ENCODE measurements at places on chromosomes 12 and 14. TPM values are rescaled to one million over a fixed set of nuclear protein-coding genes. Genes with fewer than 3 reads are reported as not detected.

- DNase-seq = peak; percentile 37
Observed at GRCh38 chr12:102197789-102198188, at the start of gene PMCH. Gene PMCH (minus strand): TSS chr12:102197833. CDS start chr12:102197770, 63 bp downstream.

DNA sequence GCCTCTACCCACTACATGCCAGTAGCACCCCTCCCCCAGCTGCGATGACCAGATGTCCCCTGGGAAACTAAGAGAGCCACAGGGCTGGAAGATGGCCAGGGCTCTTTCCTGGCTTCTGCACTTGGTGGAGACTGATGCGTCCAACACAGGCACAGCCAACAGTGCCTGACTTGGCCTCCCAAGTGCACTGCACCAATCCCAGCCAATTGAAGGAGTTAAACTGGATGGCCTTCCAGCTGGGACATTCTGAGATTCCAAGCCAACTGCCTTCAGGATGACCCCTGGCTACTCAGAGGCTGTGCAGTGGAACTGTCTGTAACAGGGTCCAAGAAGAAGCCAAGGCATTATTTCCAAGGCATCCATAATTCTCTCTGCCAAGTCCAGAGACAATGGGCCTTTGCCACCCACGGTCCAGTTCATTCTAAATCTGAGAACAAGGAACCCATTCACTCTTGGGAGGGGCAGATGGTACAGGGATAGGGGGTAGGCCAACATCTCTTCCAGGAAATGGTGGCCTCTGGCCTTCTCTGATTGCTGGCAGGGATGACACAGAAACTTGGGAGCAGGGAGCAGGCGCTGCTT, 35.2 kb downstream of the PRIMA1 start:
- no peak for DNase-seq

- DNase-seq = no peak
Observed at GRCh38 chr14:97524589-97525319, 727.6 kb downstream of the VRK1 start.

DNA sequence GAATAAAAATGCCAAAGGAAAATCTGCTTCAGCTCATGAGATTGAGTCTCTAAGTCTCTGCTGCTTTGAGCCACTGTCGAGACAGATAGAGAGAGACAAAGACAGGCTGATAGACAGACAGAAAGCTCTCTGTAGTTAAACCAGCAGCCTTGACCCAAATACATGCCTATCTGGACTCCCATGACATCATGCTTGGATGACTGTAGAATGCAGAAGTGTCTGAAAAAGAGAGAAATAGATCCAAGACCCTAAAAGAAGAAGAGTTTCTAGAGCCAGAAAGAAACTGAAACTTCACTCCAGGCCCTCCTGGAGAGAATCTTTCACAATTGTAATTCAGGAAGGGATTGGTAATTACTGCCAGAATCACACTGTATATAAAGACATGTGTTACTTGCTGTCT, 122.6 kb upstream of the PLXNC1 start:
- no peak for DNase-seq

- DNase-seq = no peak
Observed at GRCh38 chr12:94622475-94622874, 27.9 kb downstream of the TMCC3 start.

DNA sequence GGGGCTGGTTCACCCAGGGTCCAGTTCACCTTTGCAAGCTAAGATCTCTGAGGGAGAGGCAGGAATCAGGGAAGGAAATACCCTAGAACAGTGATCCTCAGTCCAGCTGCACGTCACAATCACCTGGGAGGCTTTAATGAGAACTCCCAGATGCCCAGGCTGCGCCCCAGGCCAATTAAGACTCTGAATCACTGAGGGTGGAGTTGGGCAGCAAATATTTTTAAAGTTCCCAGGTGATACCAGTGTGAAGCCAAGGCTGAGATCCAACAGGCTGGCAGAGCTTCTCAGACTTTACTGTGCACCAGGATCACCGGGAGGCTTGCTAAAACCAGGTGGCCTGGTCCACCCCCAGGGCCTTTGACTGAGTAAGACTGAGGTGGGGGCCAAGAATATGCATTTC, 23.8 kb downstream of the MYL2 start:
- no peak for DNase-seq

GRCh38 chr14:98955741-98956070, 316.3 kb downstream of the BCL11B start:
- DNase-seq = no peak

- DNase-seq = no peak
Observed at GRCh38 chr12:81610955-81611889, 147.9 kb downstream of the PPFIA2 start.

DNA sequence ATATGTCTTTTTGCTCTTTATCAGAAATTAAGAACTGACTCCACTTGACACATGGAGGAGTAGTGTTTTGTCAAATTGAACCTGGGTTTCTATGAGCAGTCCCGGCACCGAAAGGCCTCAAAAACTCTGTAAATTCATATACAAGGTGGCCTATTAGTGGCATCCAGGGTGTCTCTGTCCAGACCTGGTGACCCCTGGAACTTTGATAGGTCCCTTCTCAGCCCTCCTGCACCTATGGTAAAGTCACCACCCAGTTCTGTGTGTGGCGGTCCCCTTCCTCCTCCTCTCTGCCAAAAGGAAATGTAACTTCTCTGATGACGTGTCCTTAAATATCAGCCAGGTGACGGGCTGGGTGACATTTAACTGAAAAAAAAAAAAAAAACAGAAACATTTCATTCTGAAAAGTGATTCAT, 204.0 kb upstream of the FOXN3 start:
- DNase-seq = no peak

DNA sequence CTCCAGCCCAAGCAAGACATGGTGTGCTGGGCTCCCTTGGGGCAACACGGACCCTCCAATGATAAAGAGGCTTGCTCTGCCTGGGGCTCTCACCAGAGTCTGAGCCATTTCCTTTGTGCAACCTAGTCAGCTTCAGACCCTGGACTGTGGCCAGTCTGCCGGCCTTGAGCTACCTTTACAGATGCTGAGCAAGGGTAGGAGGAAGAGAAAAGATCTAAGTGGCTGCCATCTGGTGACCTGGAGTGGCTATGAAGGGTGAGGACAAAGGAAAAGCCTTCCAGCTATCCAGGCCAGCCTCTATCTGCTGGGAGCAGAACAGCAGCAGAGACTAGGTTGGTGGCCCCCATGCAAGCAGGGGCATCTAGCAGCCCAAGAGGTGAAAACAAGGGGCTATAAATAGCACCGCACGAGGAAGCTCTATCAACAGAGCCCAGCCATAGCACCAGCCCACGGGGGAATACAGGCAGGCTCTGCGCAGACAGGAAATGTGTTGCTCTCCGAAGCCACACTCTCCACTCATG, 230.1 kb downstream of the FOXN3 start:
- no peak for DNase-seq

DNA sequence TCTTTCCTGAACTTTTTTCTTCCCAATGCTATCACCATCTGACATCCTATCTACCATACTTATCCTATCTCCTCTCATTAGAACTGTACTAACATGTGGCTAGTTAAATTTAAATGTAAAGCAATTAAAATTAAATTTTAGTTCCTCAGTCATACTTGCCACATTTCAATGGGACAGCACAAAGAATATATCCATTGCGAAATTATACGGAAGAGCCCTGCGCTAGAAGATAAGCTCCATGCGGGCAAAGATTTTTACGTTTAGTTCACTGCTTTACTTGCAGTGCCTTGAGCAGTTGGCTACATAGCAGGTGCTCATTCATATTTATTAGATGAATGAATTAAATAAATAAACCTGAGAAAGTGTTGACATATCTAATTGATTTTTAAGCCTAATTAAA, 33.1 kb downstream of the SEC23A start:
- DNase-seq = no peak

- no peak for DNase-seq
Observed at GRCh38 chr14:75864352-75864751, 117.4 kb downstream of the TGFB3 start.

- DNase-seq = no peak
Observed at GRCh38 chr12:130873825-130874224, 2.0 kb downstream of the RAN start.

- no peak for DNase-seq
Observed at GRCh38 chr14:83071888-83072501, 1538.3 kb upstream of the SEL1L start.

- DNase-seq = no peak
Observed at GRCh38 chr12:50600364-50600763, 95.6 kb downstream of the DIP2B start.

- no peak for DNase-seq
Observed at GRCh38 chr14:64730061-64730440, 25.8 kb downstream of the PLEKHG3 start.

GRCh38 chr14:21299562-21300130, 19.8 kb downstream of the RPGRIP1 start:
- no peak for DNase-seq

DNA sequence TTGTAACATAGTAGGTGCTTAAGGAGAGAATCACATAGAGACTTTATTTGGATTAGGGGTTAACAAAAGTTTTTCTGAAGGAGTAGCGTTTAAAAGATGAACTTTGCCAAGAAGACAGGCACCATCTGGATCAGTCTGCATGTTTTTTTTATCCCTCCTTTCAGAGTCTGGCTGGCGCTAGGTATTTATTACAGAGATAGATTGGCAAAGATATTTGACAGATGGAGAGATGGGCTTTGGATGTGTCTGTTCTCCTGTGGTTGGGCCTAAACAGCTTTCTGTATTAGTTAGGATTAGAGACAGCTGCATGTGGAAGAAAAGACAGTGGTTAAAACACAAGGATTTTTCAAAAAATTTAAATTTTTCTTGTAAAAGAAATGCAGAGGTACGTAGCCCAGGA, 133.9 kb downstream of the C12orf75 start:
- no peak for DNase-seq

GSC gene
- not detected for total RNA-seq

PIWIL1 gene
- total RNA-seq = 0.27 TPM

KLRD1 gene
- total RNA-seq = 1.5 TPM

EPYC gene
- not detected for total RNA-seq

CLBA1 gene
- total RNA-seq = 17.1 TPM

KRT3 gene
- total RNA-seq = not detected

ZFP36L1 gene
- 144 TPM for total RNA-seq

CRIP2 gene
- 101 TPM for total RNA-seq

DACT1 gene
- total RNA-seq = 12.2 TPM

GPR84 gene
- not detected for total RNA-seq

BIN2 gene
- not detected for total RNA-seq

CMKLR1 gene
- 1.4 TPM for total RNA-seq

All from kidney epithelial cell (primary cell).